ENCODE measurements at places on chromosomes 7 and 10.
A peak's percentile ranks its signal among the peaks of the same experiment; 100 is the strongest.

- no peak for DNase-seq
Measured at GRCh38 chr10:605632-606325, 83.7 kb downstream of the DIP2C start.

GRCh38 chr10:69413221-69413865 is 3.4 kb downstream of the TACR2 start:
- peak; percentile 35 for DNase-seq

GRCh38 chr10:98195120-98195519 is 60.7 kb downstream of the R3HCC1L start:
- DNase-seq = no peak

- no peak for DNase-seq
Measured at GRCh38 chr10:130362308-130362761, 226.1 kb downstream of the GLRX3 start.

DNA sequence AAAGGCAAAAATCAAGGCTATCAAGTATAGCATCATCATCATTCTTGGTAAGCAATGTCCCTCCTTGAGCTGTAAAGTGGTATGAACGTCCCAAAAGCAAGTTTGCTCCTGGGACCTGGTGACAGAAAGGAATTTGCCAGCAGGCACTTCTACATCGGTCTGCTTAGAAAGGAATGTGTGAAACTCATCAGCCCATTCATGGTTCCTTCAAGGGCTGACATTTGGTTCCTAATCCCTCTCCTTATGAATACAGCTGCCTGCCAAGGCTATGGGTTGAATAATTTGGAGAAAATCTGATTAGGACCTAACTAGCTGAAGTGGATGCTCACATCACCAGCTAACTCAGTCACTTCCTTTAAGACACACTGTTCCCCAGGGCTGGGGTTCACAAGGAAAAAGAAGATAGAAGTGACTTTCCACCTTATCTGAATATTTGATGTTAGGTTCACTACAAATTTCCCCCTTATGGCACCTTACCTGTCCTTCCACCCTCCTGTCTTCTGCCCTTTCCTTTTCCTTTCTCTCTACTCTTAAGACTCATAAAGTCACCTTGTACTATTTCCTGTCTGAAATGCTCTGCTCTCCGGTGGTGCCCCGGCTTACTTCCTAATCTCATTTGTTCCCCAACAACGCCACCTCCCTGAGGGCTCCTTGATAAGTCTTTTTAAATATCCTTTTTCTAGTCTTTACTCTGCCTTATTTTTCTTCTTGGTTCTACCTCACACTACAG is 187.1 kb downstream of the NPSR1 start:
- no peak for DNase-seq

DNA sequence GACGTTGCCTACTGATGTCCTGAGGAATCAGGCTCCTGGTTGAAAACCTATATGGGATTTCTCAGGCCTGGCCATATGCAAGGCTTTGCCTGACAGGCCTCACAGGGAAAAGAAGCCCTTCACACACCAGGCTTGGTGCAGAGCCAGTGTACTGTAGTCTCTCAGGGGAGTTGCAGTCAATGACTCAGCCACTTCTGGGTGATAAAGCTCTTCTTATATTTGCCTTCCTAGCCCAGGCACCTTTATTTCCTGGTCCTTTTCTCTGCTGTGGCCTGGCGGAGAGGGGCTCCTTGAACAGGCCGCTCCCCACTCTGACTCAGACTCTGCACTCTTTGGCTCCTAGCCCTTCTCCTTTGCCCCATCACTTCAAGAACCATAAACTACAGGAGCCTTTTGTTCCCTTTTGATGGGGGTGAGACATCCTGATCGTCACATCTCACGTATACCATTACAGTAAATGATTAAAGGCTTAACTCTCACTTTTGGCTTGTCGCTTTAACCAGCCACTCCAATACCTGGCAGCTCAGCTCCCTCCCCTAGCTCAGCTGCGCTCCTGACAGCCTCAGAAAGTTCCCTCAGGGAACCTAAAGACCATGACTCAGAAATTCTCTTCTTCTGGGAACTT is 33.5 kb downstream of the DPY19L1 start:
- peak; percentile 99 for DNase-seq

GRCh38 chr10:53724581-53724980 is 952.0 kb upstream of the MBL2 start:
- no peak for DNase-seq

DNA sequence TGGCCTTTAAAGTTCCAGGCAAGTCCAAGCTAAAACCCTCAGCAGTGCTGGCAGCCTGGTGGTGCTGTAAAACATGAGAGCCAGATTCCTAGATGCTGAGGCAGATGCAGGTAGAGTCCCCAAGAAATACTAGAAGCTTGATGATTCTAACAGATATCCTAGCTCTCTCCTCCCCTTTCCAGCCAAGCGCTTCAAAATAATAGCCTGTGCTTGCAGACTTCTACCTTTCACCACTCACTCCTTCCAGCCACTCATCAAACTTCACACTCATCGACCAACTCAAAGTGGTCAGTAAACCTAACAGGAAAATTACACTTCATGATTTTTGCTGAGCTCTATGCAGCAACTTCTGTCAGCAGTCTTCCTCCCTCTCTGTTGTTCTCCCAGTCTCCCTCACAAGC is 50.2 kb downstream of the LMBR1 start:
- no peak for DNase-seq

GRCh38 chr7:7098280-7098818 is 84.0 kb upstream of the C1GALT1 start:
- DNase-seq = no peak

- no peak for DNase-seq
Measured at GRCh38 chr7:54419209-54419608, 123.0 kb upstream of the VSTM2A start.

DNA sequence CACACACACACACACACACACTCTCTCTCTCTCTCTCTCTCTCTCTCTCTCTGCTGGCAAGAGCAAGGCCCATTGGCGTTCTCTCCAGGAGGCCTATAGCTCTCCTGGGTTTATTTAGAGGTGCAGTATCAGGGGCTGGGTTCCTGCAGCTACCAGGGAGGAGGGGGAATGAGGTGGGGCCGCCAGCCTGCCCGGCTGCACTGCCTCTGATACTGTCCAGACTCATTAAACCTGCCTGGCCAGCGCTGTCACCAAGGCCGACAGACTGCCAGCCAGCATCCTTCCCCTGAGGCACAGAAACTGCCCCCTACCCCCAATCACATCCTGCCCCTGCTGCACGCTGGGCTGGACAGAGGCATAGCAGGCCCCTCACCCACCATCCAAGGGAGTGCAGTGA is 4.3 kb downstream of the PRRT4 start:
- no peak for DNase-seq

DNA sequence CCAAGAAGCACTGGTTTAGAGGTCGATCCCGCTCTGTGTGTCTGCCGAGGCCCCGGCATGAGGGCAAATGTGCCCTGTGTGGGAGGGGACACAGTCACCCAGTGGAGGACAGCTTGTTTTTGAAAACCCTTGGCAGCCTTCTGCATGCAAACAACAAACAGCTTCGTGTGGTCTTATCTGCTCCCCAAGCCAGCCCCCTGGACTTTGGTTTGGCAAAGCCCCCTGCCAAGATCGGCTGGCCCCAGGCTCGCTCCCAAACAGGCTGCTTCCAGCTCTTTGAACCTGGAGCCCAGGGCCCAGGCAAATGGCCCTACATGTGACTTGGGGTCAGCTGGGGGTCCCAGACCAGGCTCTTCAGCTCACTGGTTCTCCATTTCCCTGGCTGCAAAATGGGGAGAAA is 2.9 kb downstream of the ELN start:
- DNase-seq = no peak

DNA sequence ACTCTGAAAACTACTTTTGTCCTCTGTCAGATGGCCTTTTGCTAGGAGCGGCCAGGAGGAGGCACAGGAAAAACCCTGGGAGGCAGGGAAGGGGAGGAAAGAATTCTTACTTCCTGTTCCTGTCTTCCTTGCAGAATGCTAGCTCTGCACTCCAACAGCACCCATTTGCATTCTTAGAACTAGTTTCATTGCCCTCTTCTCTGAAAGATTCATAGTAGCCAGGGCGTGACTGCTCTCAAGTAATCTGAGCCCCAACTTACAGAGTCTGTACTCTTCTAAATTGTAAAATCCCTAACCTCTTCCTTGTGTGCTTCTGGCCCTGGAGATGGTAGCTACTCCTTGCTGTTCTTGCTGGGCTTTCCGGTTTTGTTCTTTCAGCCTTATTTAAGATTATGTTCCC is 75.3 kb upstream of the STEAP1 start:
- DNase-seq = no peak

- no peak for DNase-seq
Measured at GRCh38 chr7:66974986-66975590, 20.3 kb downstream of the SBDS start.

DNA sequence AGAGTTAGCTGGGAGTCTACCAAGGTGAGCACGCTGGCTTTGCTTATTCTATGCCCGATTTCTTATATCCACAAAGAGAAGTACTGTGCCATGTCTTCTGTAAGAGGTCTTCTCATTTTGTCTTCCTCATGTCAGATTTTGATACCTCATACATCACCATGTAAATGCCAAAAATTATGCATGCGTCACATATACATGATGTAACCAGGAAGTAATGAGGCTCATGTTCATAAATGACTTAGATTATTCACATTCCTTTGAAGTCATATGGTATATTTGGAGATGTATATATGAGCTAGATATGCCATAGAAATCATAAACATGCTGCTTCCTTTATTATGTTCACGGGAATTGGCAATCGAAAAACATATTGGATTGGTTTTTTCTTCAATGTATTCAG is 97.7 kb upstream of the CELF2 start:
- no peak for DNase-seq

- peak; percentile 97 for DNase-seq
Measured at GRCh38 chr10:17003151-17003550, 126.5 kb downstream of the CUBN start.

- no peak for DNase-seq
Measured at GRCh38 chr10:83680470-83680891, 458.8 kb upstream of the GHITM start.
